Ovary (tissue), 10 donors: ENCODE measurements at places on chromosomes 5 and 9.

GRCh38 chr9:95110921-95111525, 206.5 kb downstream of the FANCC start:
- no peak for DNase-seq

DNA sequence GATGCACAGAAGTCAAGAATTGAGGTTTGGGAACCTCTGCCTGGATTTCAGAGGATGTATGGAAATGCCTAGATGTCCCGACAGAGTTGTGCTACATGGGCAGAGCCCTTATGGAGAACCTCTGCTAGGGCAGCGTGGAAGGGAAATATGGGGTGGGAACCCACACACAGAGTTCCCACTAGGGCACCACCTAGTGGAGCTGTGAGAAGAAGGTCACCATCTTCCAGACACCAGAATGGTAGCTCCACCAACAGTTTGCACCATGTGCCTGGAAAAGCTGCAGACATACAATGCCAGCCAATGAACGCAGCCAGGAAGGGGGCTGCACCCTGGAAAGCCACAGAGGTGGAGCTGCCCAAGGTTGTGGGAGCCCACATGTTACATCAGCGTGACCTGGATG, 104.5 kb downstream of the STK32A start:
- no peak for DNase-seq

- DNase-seq, result peak; percentile 66
Measured at GRCh38 chr9:109319626-109320241, 1.1 kb downstream of the EPB41L4B start.

DNA sequence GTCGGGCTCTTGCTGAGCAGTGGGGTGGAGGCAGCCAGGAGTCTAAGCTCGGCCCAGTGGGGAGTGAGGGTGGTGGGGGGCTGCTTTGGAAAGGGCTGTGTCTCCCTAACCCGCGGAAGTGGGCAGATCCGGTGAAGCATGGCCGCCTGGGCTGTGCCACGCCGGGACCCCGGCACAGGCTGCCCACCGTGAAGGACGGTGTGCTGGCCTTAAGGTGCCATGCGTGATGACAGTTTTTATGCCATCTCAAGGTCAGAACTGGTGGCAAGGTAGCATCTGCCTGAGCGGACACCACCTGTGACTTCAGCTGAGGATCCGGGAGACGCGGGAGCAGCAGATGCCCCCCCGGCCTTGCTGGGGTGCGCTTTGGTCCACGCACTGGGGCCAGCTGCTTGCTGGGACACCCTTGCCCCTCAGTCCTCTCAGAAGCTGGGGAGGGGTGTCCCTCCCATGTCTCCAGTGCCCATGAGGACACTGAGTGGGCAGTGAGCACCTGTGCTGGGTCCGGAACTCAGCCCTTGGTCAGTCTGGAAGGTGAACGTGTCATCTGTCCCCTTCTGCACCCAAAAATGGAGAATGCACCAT, 53.9 kb downstream of the AHRR start:
- no peak for DNase-seq

DNA sequence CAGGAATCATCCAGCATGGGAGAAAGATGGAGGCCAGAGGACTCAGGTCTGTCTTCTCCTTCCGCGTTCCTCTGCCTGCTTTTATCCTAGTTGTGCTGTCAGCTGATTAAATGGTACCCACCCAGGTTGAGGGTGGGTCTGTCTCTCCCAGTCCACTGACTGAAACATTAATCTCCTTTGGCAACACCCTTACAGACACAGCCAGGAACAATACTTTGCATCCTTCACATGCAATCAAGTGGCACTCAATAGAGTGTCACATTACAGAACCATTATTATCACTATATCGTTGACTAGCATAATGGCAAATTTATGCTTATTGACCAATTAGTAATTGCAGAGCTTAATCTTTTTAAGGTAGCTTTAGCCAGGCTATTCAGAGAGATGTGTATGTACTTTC, 64.8 kb downstream of the UNC13B start:
- no peak for DNase-seq

GRCh38 chr9:136092353-136092650, 2.8 kb downstream of the NACC2 start:
- DNase-seq, result no peak

GRCh38 chr9:127300886-127301447, 36.4 kb downstream of the GARNL3 start:
- DNase-seq, result no peak

- peak; percentile 81 for DNase-seq
Measured at GRCh38 chr9:72038890-72039410, 21.5 kb downstream of the C9orf57 start.

- DNase-seq, result no peak
Measured at GRCh38 chr5:128358826-128359225, 179.2 kb downstream of the FBN2 start.

- DNase-seq, result no peak
Measured at GRCh38 chr9:91202736-91203283, 158.9 kb downstream of the AUH start.

GRCh38 chr9:89999534-90000370, 394.9 kb downstream of the GADD45G start:
- peak; percentile 71 for DNase-seq

- no peak for DNase-seq
Measured at GRCh38 chr5:126987271-126987899, 43.0 kb downstream of the MARCHF3 start.

GRCh38 chr9:71941998-71942567, 30.6 kb downstream of the C9orf85 start:
- DNase-seq, result no peak

DNA sequence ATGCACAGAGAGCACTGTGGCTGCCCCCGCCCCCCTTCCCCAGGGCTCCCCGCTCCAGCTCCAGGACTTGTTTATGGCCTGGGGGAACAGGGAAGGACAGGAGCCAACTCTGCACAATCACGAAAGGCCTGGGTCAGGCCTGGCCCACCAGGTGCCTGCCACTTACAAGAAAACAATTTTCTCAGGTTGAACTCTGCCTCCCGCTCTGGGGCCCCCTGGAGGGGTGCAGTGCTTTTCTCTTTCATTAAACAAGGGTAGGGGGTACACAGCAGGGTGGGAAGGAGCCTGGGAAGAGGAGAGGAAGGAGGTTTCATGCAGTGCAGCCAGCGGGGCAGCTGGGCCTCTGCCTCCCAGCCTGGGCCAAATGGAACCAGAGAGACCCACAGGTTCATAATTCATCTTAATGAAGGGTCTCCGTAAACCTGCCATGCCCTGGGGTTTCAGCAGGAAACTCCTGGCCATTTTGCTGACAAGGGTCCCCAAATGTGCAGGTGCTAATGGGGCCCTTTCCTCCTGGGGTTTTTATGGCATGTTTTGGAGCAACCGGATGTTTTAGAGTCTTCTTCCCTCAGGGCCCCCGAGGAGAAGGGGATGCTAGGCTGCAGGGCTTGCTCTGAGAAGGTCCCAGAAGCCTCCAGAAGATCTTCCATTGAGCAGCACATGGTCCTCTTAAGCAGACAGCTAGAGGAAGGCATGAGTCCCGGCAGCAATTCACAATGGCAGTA, 219.8 kb downstream of the SLIT3 start:
- DNase-seq, result no peak

- DNase-seq, result no peak
Measured at GRCh38 chr9:126372716-126373115, 46.1 kb downstream of the MVB12B start.

GRCh38 chr5:103094737-103095136, 25.2 kb downstream of the GIN1 start:
- DNase-seq, result no peak

DNA sequence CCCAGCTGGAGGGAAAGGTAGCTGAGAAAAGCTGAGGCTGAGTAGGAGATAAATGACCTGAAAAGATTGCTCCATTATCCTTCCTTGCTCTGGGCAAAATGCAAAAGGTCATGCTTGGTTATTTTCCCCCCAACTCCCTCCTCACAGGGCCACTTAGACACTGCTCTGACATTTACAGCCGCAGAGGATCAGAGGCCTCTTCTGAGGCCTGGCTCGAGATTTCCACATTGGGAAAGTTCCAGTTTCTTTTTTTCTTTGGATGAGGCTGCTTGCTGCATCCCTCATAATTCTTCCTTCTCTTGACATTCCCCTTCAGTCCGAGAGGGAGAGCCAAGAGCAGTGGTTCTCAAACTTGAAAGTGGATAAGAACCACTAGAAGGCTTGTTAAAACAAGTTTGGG, 60.1 kb upstream of the HSPA9 start:
- DNase-seq, result peak; percentile 43

GRCh38 chr5:102294886-102295395, 1.1 kb downstream of the SLCO4C1 start:
- DNase-seq, result no peak
